ENCODE measurements at places on chromosomes 7 and 10.

DNA sequence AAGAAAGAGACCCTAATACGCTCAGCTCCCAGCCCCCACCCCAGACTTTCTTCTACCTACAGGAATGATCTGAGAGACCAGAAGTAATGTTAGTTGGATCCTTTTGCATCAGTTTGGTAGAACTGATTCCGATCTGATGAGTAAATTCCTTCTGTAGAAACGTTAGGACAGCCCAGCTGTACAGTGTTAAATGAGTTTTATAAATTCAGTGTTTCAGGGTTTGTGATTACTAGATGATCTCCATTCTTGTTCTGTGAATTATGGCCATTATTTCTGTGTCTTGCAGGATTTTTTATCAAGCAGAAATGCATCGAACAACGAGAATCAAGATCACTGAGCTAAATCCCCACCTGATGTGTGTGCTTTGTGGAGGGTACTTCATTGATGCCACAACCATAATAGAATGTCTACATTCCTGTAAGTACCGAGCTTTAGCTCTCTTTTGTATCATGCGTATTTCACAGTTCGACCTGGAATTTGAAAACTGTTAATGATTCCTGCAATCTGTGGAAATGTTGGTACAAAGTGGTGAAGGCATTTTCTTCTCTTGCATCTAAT is 5.3 kb downstream of the BMI1 start:
- DNase-seq = no peak

GRCh38 chr10:29517352-29517923 is 117.3 kb downstream of the SVIL start:
- DNase-seq = no peak

- DNase-seq = no peak
These were observed 78.8 kb downstream of the INPP5A start for GRCh38 chr10:132616170-132616995.

GRCh38 chr7:18497800-18498199 is 2.3 kb downstream of the HDAC9 start:
- no peak for DNase-seq

DNA sequence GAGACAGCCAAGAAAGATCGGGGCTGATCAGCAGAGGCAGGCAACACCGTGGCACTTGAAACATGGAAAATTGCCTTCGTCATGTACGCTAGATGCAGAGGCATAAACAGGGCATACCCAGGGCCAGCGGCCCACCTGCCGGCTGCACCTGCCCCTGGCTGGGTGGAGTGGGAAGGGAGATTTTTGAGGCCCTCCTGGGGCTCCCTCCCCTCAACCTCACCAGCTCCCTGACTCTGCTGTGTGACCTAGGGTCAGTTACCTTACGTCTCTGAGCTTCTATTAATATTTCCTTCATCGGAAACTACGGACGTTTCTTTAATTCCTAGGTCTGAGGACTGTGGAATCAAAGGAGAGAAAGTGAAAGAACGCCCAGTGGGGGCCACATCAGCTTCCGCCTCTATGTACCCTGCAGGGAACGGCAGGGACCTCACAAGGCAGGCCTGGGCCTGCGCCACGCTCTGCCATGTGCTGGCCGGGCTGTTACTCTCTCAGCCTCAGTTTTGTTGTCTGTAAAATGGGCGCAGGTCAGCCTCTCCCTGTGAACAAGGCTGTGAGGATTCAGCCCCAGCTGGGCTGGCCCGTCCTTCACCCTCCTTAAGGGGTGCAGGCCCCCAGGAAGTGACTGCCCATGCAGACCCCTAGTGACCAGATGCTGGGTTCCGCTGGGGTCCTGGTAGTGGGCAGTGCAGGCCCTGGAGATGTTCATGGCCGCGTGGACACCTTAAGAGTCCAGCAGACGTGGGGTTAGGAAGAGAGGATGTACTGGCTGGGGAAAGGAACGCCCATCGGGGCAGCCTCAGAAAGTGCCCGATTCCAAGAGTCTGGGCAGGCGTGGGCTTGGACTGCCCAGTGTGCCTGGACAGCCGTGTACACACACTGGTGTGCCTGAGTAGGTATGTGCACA is 22.7 kb downstream of the ELFN1 start:
- DNase-seq = no peak

DNA sequence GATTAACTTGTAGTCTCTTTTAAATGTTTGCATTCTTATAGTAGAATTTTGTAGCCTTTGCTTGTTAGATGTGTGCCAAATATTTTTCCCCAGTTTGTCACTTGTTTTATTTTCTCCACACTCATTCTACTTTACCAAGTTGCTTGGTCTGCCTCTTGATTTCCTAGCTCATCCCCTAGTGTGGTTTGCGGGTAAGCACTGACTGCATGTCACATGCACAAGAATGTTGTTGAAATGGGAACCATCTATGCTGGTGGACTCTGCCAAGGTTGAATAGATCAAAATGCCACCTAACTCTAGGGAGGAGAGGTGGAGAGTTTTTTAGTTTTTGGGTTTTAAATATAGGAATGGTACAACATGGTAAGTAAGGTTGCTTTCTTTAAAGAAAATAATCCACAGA is 47.6 kb downstream of the FZD1 start:
- DNase-seq = no peak

DNA sequence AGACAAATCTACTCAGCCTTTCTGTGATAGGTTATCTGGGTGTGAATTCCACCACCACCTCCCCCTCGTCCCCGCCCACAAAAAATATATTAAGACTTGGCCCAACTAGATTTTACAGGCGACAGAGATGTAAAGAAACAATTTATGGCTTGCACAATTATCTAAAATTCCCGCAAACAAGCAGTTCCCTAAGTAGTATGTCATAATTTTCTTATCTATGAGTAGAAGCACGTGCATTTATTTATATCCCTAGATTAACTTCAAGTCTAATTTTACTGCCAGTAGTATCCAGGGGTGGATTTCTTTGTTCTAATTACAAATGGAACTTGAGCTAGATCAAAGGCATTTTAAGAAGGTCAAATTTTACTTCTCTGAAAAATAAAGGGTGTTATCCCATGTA is 1.7 kb downstream of the TSPAN12 start:
- no peak for DNase-seq

GRCh38 chr10:120253131-120253530 is 203.9 kb upstream of the PLPP4 start:
- DNase-seq = no peak

DNA sequence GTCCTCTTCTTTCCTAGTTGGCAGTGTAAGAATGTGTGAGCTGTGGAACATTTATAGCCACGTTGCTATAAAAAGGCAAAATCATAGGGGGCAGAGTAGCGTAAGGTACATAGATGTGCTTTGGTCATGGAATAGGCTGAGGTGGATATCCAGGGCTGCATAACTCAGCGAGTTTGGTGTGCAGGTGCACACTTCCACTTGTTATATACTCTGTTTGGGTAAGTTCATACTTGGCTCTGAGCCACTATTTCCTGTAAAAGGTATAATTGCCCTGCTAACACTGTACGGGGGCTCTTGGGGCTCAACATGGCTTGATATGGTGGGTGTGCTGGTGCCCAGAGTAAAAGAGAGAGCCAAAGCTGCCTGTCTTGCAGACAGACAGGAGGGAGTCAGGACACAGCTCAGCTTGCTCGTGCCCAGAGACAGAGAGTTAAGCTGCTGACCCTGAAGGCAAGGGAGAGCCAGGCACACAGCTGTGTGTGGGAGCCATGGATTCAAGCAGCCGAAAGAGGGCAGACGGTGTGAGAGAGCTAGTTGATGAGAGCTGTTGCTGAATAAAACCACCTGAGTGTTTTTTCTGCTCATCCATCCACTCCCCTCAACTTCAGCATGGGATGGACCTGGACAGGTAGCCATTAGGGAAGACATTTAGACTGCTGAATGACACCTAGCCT is 126.7 kb downstream of the DKK1 start:
- no peak for DNase-seq

GRCh38 chr7:145212050-145212449 is 376.2 kb upstream of the TPK1 start:
- DNase-seq = no peak

DNA sequence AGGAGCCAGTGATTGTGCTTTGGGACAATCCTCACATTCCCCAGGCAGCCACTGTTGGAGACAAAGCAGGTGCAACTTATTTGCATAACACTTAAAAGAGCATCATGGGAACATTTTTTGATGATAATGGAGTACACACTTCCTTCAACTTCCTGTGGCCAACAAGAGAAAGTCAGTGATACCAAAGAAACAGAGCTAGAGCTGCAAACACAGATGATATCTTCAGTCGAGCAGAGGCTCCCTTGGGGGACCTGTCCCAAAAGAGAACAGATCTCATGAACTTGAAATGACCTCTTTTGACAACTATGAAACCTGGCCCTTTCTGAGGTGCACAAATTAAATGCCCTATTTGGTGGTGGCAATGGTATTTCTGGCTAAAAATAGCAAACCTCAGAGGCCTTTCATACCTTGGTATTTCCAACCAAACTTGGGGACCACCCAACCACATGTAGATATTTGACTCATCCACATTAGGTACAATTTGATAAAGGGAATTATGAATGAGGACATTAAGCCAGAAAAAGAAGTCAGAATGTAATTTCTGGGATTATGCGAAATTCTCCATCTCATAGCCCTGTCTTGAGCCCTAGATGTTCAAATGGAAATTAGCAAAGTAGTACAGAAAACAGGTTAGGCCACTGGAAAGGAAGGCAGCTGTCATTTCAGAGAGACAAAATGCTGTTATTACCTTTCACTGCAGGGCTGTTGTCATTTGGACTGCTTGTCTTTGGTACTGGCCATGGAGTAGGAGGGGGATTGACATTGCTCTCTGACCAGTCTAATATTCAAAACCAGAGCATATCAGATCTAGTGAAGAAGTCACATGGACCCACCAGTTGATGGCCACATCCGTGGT is 146.2 kb downstream of the ICA1 start:
- DNase-seq = no peak

DNA sequence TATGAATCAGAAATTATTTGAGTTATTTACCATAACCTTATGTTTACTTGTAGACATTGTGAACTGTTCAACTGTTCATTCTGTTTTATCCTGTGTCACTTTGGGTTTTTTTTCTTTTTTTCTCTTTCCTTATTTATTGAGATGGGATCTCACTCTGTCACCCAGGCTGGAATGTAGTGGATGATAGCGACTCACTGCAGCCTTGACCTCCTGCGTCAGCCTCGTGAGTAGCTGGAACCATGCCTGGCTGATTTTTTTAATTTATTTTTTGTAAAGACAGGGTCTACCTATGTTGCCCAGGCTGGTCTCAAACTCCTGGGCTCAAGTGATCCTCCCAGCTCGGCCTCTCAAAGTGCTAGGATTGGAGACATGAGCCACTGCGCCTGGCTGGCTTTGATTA is 97.1 kb downstream of the CSTF2T start:
- DNase-seq = no peak

DNA sequence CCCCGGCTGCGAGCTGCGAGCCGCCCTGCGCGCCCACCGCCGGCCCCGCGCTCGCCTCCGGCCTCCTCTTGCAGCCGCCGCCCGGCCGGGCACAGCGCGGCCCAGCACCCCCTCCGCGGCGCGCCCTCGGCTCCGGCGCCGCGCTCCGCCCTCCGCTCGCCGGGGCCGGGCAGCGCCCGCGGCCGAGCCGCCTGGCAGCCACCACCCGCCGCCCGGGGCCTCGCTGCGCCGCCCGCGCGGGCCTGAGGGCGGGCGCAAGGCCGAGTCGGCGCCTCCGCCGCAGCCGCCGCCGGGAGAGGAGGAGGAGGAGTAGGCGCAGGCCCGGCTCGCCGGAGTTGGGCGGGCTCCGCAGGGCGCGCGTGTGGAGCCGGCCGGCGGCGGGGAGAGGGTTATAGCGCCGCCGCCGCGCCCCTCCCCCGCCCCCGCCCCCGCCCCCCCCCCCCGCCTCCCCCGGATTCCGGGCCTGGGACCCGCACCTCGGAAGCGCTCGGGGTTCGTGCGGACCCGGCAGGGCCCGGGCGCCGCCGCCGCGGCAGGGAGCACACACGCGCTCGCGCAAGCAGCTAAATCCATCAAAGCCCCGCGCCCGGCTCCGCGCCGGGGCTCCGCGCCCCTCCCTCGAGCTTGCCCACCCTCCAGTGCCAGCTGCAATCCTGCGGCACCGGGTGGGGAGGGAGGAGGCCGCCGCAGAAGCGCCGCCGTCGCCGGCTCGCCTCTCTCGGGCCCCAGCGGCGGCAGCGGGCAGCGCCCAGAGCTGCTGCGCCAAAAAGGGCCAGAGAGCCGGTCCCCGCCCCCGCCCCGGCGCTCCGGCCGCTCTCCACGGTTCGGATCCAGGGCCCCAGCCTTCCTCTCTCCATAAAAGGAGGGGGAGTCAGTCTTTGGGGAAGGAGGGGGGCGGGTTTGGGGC is at the start of gene PDGFA:
Gene PDGFA (minus strand): TSS at position 363 of the 907 bp plus-strand sequence. CDS start 845 bp downstream, outside the sequence.
- DNase-seq = no peak

DNA sequence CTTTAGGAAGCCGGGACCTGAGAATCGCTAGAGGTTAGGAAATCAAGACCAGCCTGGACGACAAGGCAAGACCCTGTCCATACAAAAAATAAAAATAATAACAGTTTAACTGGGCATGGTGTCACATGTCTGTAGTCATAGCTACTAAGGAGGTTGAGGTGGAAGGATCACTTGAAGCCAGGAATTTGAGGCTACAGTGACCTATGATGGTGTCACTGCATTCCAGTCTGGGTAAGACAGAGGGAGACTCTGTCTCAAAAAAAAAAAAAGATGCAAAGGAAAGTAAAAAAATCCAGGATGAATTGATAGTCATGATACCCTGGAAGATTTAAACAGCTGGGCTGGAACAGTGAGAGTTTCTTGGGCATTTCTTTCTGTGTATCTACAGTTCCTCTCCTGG is 463.2 kb downstream of the GALNT17 start:
- no peak for DNase-seq

All from hypothalamus (tissue), 51 donors.